ENCODE measurements at places on chromosomes 2 and 18.

- no peak for DNase-seq
Measured at GRCh38 chr2:100959225-100959880, 42.7 kb upstream of the RPL31 start.

- DNase-seq: no peak
Measured at GRCh38 chr18:72107647-72108383, 436.3 kb downstream of the CBLN2 start.

DNA sequence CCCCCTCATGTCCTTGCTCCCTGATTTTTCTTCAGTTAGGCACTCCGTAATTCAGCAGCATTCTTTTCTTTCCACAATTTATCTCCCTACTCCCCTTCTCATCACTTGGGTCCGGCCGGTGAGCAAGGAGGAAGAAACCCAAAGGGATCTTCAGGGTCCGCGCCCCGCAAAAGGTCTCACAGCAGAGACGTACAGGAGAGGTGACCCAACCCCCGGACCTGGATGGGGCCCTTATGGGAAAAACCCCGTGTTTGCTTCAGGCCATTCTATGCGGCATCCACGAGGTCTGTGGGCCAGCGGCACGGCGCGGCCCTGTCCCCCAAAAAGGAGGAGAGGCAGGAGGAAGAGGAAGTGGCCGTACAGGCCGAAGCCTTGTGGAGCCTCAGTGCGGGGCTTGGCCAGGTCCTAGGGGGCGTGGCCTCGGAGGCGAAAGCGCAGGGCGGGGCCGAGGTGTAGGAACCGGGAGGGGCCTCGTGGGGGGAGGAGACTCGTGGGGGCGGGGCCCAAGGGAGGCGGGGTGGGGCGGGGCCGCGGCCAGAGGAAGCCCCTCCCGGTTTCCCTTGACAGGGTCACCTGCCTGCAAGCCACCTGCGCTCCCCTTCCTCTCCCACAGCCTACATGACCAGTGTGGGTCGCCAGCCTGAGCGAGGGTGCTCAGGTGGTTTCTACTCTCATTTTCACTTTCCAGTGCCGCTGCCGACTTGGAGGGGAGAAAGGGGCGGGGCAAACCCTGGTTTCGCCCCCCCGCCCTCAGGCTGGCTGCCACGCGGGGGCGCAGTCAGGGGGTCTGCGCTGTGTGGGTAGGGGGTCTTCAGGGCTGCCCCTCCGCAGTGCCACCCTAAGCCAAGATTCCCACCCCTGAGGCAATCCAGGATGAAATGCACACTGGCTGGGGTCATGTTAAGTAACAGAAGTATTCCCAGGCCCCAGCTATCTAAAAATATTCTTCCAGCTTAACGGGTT is 156.4 kb upstream of the XPO1 start:
- peak; percentile 59 for DNase-seq

GRCh38 chr2:31166925-31167324 is 28.7 kb upstream of the GALNT14 start:
- DNase-seq: no peak

GRCh38 chr18:23135550-23136325 is 453 bp downstream of the CABLES1 start:
- no peak for DNase-seq

GRCh38 chr2:168433527-168433926 is 22.5 kb upstream of the CERS6 start:
- no peak for DNase-seq

GRCh38 chr18:2402084-2402483 is 169.2 kb downstream of the METTL4 start:
- peak; percentile 32 for DNase-seq

DNA sequence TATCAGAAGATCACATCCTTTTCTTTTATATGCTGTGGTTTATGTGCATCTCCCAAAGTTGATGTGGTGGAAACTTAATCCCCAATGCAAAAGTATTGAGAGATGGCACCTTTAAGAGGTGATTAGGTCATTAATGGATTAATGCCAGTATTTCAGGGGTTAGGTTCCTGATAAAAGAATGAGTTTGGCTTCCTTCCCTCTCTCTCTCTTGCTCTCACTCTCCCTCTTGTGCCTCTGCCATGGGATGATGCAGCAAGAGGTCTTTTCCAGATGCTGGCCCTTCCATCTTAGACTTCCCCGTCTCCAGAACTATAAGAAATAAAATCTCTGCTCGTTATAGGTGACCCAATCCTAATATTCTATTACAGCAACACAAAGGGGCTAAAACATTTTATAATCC is 85.0 kb downstream of the TTC27 start:
- no peak for DNase-seq

DNA sequence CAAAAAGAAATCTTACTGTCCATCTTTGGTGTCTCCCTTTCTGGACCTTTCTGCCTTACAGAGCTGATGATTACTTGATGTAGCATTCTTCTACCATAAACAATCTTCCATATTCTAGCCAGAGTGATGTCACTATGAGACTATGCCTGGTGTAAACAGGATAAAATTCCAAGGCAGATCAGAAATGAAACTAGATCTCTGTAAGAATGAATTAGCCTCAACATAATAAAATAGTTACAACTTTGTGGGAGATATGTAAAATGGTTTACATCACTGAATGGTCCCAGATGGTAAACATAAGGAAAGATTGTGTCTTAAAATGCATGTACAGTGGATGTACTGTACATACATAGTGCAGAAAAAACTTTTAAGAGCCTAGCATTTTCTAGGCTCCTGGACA is 112.3 kb upstream of the ZNF521 start:
- DNase-seq: peak; percentile 84

DNA sequence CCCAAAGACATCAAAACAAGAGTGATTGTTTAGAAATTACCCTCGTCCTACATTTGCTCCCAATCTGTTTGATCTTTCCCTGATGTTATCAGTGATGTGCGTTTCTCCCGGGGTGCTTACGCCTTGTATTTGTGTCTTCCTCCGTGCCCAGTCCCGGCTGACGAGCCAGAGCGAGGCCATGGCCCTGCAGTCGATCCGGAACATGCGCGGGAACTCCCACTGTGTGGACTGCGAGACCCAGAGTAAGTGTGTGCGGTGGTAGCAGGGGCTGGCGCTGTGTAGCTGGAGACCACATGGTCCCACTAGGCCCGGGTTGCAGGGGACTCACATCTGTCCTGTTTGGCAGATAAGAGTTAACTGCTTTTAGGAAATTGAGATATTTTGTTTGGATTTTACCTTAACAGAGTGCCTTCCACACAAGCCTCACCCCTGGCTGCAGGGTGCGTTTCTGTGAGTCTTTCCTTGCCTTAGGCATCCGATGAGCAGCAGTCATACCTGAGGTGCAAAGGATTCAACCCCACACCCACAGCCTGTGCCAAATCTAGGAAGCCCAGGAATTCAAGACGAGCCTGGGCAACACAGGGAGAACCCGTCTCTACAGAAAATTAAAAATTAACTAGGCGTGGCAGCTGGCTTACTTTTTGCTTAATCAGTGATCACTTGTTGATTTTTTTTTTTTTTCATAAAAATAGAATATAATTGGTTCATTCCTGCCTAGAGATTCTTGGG is 127.4 kb downstream of the GBX2 start:
- DNase-seq: no peak

DNA sequence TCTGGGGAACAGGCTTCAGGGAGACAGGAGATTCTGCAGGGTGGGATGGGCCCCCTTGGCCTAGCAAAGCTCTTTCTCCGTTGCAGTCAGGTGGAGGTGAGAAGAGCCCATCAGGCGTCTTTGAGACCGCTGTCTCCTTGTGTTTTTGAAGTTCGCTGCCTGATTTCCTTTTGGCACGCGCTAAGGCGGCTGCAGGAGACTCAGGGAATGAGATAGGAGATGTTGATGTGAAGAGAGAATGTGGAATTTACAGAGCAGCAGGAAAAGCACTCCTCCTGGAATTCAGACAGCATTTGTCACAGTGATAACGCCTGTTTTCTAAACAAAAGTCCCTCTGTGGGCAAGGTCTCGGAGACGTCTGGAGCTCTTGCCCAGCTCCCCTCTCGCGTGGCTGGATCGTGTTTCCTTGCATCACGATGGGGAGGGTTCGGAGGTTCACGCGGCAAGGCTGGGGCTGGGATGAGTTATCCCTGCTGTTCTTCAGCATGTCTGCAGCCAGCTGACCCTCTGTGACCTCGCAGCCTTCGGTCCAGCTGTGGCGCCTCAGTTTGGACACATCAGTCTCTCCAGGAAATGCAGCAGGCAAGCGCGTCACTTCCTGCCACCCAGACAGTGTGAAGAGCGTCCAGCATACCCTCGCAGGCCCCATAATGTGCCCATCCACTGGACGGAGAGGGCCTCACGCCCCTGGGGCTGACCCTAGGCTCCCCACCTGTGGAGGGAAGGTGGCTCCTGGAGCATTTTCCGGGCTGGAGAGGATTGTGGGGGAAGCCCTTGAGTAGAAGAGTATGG is 30.2 kb downstream of the GLI2 start:
- DNase-seq: peak; percentile 99

DNA sequence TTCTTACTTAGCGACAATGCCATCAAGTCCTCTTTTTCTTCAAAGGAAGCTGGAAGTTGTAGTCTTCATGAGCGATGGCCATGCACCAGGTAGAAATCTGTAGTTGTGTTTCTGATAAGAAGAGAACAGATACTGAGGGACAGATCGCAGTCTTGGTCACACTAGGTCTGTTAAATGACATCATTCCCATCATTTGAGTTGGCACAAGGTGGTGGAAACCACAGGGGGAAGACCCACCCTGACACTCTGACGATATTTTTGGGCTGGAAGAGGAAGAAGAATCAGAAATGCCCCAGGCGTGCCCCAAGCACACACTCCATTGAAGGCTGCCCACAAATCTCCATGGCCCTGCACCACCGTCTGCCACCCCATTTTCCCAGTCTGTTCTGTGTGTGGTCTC is 89.0 kb upstream of the BOD1L2 start:
- DNase-seq: no peak

GRCh38 chr2:101912545-101912944 is 79.2 kb upstream of the IL1R2 start:
- DNase-seq: no peak

DNA sequence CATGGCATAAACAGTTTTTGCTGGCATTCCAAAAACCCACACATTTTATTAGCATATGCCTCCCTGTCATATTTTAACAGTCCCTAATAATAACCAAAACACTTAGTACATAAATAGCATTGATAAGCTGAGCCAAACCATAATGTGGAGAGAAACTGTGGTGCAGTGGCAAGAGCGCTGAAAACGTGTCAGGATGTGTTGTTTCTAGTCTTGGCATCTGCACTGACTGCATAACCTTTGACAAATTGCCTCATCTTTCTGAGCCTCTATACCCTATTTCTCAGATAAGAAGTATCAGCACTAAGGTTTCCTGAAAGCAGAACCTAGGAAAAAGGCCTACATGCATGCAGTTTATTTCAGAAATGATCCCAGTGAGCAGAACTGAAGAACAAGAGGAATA is 41.4 kb downstream of the RAD51AP2 start:
- DNase-seq: no peak

- no peak for DNase-seq
Measured at GRCh38 chr2:190079160-190079559, 16.6 kb upstream of the MSTN start.

DNA sequence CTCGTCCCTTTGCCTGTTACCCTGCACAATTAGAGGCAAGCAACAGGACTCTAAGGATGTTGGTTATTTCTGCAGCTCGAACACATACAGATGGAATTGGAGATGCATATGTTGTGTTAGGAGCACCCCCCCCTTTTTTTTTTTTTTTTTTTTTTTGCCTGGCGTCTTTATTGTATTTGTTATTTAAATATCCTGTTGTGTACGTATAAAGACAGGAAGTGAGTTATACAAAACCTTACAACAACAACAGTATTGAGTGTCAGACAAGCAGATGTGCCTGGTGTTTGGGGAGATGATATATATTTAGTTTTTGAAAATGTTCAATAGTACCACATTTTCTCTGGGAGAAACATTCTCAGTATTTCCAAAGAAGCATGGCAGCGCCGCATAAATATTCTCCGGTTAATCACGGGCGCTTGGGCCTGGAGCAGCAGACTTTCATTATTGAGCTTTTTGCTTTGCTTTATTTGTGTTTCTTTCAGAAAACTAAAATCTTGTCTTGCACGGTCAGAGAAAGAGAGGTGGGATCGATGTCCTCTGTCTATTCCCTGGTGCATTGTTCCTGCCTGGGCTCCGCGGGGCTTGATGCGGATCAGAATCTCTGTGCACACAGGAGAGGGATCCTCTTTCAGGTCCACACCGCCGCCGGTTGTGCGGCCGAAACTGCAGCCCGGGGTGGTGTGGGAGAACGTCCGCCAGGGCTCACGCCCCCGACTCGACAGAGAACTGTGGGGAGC is 23.2 kb upstream of the ZNF516 start:
- DNase-seq: no peak

DNA sequence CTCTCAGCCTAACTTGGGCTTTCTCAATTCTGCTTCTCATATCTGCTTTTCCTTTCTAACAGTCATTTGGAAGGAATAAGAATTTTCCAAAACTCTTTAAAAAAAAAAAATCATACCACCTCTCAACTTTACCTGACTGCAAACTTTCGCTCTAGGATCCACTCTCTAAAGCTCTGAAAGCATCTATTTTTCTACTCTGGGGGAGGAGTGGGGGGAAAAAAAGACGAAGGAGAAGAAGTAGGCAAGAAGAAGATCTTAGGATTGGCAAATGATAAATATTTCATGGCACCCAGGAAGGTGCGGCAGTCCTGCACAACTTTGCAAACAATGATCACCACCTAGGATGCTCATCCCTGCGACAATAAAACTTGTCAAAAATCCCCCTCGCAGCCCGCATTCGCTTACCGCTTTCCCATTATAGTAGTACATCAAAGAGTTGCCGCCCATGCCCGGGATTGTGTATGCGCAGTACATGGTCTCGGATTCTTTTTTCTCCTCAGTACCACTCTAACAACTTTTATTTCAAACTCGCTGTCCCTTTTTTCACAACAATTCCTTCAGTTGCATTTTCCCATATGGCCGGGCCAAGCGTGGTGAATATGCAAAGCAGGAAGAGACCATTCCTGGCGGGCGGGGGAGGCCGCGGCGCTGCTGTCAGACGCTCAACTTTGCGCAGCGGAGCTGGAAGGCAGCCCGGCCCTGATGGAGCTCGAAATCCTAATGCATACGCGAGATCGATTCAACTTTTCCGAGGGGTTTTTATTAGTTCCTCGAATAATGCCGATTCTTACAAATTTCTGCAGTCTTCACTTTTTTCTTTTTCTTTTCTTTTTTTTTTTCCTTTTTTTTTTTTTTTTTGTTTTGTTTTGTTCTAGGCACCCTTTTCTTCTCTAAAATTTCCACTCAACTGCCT is 266.5 kb downstream of the TCF4 start:
- peak; percentile 75 for DNase-seq

- DNase-seq: no peak
Measured at GRCh38 chr18:29184654-29185053, 1007.7 kb upstream of the CDH2 start.

Data from AG04450 (cell line).